ENCODE measurements at places on chromosomes 16 and 17.
A peak's percentile ranks its signal among the peaks of the same experiment; 100 is the strongest.

DNA sequence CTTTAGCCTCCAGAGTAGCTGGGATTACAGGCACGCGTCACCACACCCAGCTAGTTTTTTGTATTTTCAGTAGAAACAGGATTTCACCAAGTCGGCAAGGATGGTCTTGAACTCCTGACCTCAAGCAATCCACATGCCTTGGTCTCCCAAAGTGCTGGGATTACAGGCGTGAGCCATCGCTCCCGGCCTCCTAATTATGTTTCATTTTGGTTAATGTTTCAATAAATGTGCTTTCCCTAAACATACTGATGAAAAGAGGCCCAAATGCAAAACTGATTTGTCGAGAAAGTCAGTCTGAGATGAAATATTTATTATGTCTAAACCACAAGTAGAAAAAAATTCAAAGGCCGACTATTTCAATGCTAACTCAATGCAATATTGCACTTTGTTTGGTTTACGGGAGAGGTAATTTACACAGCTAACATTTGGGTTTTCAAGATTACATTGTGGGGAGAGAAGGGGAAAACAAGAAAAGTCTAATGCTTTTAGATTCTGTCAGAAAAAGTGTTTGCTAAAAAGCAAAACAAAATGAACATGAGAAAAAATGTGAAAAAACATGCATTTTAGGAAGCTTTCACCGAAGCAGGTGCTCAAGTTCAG lies 9.8 kb downstream of the STAT3 start:
- no peak for DNase-seq

DNA sequence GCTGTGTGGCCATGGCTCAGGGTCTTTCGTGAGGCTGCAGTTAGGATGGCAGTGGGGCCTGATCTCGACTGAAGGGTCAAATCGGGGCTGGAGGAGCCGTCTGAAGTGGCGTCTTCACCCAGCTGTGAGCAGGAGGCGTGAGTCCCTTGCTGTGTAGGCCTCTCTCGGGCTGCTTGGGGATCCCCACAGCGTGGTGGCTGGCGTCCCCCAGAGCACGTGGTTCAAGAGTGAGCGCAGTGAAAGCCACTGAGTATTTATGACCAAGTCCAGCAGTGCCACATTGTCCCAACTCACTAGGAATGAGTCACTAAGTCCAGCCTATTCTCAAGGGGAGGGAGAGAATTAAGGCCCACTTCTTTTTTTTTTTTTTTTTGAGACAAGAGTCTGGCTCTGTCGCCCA lies 11.7 kb upstream of the TCF25 start:
- no peak for DNase-seq

- DNase-seq: peak; percentile 53
Observed at GRCh38 chr17:44219108-44219615, 313 bp downstream of the UBTF start.

- DNase-seq: no peak
Observed at GRCh38 chr17:57724729-57725125, 20.4 kb downstream of the CCDC182 start.

DNA sequence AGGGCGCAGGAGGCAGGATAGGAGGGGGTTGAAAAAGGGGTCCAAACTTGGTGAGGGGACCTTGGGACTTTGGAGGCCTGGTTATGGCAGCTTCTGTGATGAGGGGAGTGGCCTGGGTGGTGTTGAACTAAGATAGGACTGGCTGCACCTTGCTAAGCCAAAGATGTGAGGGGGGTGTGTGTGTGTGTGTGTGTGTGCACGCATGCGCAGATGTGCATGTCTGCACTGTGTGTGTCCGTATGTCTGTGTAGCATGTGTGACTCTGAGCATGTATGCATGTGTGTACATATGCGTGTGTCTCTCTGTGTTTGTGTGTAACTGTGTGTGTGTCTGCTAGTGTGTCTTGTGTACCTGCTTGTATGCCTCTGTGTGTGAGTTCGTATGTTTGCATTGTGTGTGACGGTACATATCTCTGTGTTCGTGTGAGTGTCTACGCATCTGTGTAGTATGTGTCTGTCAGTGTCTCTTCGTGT lies 4.1 kb downstream of the SLC16A5 start:
- no peak for DNase-seq

All from stromal cell of bone marrow (primary cell).